ENCODE measurements at places on chromosomes 11 and 22. TPM values are rescaled to one million over a fixed set of nuclear protein-coding genes. Genes with fewer than 3 reads are reported as not detected.

Gene C22orf15
- 0.16 TPM for total RNA-seq

Gene CD151
- total RNA-seq, result 81.0 TPM

Gene GGT5
- 0.07 TPM for total RNA-seq

Gene CYTH4
- total RNA-seq, result 44.9 TPM

Gene ESAM
- not detected for total RNA-seq

DNA sequence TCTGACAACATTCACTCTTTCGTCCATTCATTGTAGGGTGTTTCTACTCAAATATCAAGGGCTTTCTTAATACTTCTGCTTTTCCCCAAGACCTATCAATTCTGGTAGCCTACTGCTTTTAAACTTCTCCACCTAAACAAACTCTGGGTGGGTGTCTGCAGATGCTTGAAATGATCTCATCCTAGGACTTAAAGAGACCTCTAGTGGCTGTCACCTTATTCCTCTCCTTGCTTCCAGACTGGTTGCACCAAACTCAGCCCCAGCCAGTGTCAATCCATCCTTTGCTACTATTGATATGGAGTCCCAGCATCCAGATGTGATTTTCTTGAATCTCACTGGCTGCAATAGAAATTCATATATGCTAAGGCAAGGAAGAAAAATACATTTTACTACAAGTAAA is 274.7 kb downstream of the NXPE2 start:
- no peak for DNase-seq

DNA sequence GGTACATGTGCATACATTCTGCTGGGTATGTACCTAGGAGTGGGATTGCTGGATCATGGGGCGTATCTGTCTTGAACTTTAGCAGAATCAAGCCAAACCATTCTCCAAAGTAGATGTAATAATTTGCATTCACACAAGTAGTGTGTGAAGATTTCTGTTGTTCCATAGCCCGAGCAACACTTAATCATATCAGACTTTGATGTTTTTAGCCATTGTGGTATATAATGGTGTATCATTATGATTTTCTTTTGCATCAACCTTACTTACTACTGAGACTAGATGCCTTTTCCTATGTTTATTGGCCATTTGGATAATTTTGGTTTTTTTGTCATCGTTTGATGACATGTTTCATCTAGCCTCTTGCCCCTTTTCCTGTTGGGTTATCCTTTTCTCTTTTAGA is 72.0 kb upstream of the TNRC6B start:
- no peak for DNase-seq

- no peak for DNase-seq
Measured at GRCh38 chr11:131483877-131484276, 113.5 kb downstream of the NTM start.

- DNase-seq, result peak; percentile 66
Measured at GRCh38 chr11:122690801-122691548, 35.5 kb downstream of the UBASH3B start.

GRCh38 chr11:102423936-102424335 is 28.6 kb downstream of the TMEM123 start:
- no peak for DNase-seq

- DNase-seq, result no peak
Measured at GRCh38 chr22:23098718-23099530, 28.6 kb downstream of the GNAZ start.

DNA sequence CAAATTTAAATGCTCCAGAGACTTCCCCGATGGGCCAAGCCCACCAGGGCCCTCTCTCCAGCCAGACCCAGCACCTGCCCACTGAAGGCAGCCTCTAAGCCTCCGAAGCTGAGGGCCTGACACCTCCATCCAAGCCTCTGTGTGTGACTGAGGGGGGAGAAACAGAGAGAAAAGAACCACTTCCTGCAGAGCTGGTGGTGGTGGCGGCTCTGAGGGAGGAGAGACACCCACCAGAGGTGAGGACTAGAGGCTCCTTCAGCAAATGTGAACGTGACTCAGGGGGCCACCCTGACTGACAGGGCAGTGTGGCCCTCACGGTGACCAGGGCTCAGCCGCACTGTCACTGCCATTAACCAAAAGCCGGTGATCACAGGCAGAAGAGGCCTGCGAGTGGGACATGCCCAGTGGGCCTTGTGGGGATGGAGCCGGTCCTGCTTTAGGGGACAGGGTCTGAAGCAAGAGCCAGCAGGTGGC is 31.0 kb upstream of the CD5 start:
- DNase-seq, result peak; percentile 89

GRCh38 chr22:27397954-27398342 is 403.6 kb downstream of the MN1 start:
- no peak for DNase-seq

GRCh38 chr11:23995891-23996290 is 501.0 kb upstream of the LUZP2 start:
- no peak for DNase-seq

- DNase-seq, result no peak
Measured at GRCh38 chr22:42288791-42289190, 18.3 kb upstream of the TCF20 start.

DNA sequence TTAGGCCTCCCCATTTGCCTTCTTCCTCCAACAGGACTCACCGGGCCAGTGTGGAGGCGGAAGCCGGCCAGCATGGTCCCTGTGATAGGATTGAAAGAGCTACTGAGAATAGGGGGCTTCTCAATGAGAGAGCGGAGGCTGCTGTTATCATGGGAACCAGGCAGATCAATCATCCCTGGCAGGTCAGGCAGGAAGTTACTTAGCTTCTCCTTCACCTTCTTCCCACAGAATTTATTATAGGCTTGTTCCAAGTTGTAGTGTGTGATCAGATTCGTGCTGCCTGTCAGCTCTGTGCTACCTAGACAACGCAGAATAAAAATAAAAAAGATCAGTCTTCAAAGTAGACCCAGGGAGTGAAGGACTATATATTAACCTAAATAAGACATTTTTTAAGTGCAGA is 7.1 kb downstream of the MED19 start:
- DNase-seq, result no peak

- no peak for DNase-seq
Measured at GRCh38 chr11:60854140-60854846, 1.5 kb downstream of the PTGDR2 start.

GRCh38 chr22:41695211-41695610 is 4.1 kb upstream of the MEI1 start:
- DNase-seq, result no peak

DNA sequence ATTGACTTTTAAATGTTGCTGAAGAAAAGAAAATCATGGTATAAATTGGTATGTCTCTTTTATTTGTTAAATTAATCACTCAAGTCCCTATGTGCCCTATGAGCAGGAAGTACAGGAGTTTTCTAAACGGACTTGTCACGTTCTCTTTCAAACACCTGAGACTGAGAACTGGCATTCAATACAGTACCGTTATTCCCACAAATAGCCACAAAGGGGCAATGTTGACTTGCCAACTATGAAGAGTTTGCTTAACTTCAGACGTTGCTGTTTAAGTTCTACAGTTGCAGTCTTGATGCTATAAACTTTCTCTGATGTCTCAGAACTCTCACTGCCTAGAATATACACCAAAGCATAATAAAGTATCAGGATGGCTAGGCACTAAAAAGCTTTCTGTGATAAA is 7.6 kb downstream of the OR56A1 start:
- DNase-seq, result peak; percentile 69

GRCh38 chr22:36608987-36609386 is 80.0 kb upstream of the EIF3D start:
- DNase-seq, result no peak

- no peak for DNase-seq
Measured at GRCh38 chr22:18056161-18056666, 21.6 kb upstream of the PEX26 start.

DNA sequence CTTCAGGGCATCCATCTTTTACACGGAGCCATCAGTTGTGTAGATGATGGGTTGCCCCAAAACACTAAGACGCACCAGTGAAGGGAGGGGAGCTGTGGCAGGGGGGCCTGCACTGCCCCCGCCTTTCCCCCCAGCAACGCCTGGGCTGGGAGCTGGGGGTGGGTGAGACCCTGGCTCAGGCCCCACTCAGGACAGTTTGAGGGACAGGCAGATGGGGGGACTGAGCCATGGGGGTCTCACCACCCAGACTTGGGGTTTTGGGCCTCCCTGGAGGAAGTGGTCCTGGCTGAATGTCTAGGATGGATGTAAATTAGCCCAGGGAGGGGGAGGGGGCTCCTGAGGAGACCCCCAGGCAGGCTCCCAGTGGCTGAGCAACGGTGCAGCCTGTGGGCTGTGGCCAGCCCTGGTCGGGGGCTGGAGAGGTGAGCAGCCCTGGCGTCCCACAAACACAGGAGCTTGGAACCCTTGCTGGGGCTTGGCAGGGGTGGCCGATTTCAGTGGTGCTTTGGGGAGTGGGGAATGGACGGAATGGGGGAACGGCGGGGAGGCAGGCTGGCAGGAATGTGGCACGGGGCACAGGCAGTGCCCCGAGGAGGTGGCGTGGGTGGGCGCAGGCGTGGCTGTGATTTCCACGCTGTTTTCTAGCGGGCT is 6.1 kb downstream of the PARVB start:
- DNase-seq, result no peak

DNA sequence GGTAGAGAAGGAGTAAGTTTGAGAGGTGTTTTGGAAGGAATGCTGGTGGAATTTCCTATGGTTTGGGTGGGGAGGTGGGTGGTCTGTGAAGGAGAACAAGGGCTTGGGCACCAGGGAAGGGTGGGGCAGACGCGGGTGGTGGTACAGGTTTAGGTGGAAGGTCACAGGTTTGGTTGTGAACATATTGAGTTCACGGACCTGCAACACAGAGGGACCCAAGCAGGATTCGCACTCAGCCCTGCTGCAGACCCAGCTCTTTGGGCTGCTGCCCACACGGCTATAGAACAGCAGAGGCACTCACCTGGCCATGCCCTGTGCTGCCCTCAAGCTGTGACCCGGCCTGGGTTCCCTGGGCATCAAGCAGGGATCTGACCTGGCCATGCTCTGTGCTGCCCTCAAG is 33.5 kb upstream of the EMID1 start:
- DNase-seq, result no peak

DNA sequence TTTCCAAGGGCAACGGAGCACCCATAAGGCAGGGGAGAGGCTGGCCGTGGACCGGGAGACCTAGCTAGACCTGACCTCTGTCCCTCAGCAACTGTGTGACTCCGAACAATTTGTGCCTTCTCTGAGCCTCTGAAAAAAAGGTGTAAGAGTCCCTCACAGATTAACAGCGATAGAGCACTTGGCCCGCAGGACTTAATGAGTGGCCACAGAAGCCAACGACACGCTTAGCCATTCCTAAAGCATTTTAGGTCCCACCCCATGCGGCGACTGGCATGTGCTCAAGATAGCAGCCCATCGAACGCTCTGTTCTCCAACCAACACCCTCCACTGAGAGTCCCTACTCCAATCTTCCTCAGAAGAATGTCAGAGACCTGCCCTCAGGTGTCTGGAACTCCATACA is 1.5 kb downstream of the SULT4A1 start:
- no peak for DNase-seq

DNA sequence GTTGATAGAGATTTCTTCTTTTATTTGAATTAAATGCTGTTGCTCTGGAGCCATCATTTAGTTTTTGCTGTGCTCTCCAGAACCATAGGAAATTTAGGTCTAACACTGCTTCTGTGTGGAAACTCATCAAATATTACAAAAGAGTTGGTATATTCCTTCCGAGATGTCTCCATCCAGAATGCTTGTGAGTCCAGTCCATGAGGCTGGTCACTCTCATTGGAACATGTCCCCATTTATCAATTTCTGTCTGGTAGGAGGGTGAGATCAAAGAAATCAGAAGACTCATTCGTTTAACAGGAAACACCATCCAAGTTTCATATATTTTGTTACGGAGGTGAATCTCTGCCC is 52.4 kb upstream of the LMO2 start:
- DNase-seq, result no peak

DNA sequence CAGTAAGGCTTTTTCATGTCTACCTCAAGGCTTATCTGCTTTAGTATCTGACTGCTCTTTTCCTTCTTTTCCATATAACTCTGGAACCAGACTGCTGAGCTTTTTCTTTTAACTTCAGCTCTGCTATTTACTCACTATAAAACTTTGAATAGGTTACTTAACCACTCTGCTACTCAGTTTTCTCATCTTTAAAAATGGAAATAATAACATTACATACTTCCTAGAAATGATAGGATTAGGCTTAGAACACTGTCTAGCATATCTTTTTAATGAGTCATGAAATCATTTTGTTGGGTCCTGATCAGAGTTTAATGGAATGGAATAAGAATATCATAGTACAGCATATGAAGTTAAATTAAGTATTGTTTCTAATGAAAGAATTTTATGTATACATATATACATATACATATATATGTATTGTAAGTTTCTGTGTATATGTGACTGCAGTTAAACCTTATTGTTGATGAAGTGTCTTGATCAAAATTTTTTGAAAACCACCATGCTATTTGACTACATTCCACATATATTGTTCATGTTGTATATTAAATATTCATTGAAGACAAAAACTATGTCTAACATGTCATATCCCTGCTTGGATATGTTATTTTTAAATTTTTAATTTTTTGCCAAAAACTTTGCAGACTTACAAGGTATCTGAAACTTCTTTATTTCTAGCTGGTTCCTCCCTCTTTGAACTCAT is 120.2 kb downstream of the METTL15 start:
- DNase-seq, result no peak

GRCh38 chr11:122923302-122923701 is 40.7 kb downstream of the JHY start:
- no peak for DNase-seq

- no peak for DNase-seq
Measured at GRCh38 chr11:9799886-9800285, 136.0 kb downstream of the SWAP70 start.

- DNase-seq, result no peak
Measured at GRCh38 chr11:85914425-85914824, 59.2 kb downstream of the CCDC83 start.

GRCh38 chr11:2269601-2270321 is 627 bp downstream of the ASCL2 start:
- peak; percentile 84 for DNase-seq

DNA sequence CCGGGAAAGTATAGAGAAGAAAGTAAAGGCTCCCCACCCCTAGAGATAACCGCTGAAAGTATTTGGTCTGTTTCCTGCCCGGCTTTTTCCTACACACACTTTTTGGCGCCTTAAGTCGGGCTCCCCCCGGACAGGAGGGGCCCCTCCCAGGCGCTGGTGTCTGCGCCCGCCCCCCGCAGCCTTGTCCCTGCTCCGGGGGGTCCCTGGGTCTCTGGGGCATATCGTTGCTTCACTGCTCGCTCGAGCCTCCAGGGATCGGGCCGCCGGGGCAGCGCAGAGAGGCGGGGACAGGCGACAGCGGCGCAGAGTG is 928 bp upstream of the CRACR2B start:
- DNase-seq, result no peak

DNA sequence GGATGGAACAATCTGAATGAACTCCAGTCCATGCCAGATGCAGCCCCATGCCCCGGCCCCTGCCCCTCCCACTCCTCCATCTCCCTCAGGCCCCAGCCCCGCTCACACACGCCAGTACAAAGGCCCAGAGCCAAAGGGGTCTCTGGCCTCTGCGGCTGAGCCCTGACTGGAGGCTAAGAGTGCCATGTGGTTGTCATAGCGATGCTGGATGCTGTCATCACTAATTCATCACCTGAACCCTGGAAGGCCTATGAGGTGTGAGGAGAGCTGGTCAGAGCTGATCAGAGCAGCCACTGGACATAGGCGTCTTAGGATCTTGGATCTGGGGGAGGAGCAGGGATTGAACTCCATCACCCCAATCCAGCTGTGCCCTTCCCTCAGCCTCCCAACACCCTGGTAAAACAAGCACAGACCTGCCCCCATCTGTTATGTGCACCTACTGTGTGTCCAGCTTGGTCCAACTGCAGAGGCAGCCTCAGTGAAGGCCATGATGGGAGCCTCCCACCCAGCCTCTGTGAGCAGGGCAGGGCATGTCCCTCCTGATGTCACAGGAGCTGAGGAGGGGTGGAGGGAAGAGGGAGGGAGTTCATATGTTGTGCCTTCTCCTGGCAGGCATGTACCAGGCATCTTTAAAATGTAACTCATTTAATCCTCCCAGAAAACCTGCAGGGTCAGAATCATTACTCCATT is 16.7 kb downstream of the PDE2A start:
- DNase-seq, result no peak

All from activated CD4-positive, alpha-beta T cell treated with anti-CD3 and anti-CD28 coated beads, Interleukin-2, amount 10 ng/mL, durations not matched to agents 24 days and 14 days (primary cell).